ENCODE measurements at places on chromosomes 6 and 20.
A peak's percentile ranks its signal among the peaks of the same experiment; 100 is the strongest.

- no peak for DNase-seq
Observed at GRCh38 chr6:6486595-6486994, 101.9 kb upstream of the LY86 start.

GRCh38 chr6:105995391-105995865, 90.7 kb upstream of the PRDM1 start:
- no peak for DNase-seq

DNA sequence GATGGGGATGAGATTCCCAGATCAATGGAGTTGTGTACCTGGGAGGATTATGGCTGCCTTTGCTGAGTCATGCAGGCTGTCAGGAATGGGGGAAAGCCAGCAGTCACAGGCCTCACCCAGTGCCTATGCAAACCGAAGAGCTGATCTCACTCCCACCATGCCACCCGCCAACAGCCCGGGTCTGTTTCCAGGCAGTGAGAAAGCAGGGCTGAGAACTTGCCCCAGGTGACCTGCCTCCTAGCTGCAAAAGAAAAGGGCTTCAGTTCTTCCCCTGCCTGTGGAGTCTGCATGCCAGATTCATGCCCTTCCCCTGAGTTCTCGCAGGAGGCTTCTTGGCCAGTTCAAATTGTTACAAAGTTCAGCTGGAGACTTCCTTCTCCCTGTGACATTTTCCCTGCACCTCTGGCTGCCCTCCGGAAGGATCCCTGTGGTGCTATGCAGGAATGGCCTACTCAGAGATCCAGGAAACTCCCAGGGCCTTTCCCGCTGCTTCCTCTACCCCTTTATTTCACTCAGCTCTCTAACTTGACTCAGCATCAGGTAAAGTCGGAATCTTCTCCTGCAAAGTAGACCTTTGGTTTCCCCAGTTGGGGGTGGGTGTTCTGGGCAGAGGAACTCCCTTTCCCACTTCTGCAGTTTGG, 71.5 kb upstream of the B3GAT2 start:
- DNase-seq: no peak

- DNase-seq: no peak
Observed at GRCh38 chr20:32463642-32464400, 105.7 kb downstream of the ASXL1 start.

DNA sequence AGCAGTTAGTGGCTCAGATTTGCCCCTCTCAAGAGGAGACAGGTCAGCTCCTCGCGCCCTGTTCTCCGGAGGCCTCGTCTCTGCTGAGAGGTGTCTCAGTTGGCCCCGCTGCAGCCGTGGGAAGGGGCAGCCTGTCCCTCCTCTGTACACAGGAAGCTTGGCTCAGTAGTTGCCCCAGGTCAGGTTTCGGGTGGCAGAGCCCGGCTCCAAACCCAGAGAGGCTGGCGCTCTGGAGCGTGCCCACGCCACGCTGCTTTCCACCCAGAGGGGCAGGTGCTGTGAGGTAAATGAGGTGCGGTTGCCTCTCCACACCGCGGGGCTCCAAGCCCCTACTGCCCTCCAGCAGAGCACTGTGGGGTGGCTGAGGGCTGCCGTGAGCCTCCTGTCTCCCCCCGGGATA, 16.0 kb downstream of the DYNLT1 start:
- DNase-seq: no peak

- DNase-seq: no peak
Observed at GRCh38 chr20:10322073-10323012, 103.7 kb downstream of the SNAP25 start.

DNA sequence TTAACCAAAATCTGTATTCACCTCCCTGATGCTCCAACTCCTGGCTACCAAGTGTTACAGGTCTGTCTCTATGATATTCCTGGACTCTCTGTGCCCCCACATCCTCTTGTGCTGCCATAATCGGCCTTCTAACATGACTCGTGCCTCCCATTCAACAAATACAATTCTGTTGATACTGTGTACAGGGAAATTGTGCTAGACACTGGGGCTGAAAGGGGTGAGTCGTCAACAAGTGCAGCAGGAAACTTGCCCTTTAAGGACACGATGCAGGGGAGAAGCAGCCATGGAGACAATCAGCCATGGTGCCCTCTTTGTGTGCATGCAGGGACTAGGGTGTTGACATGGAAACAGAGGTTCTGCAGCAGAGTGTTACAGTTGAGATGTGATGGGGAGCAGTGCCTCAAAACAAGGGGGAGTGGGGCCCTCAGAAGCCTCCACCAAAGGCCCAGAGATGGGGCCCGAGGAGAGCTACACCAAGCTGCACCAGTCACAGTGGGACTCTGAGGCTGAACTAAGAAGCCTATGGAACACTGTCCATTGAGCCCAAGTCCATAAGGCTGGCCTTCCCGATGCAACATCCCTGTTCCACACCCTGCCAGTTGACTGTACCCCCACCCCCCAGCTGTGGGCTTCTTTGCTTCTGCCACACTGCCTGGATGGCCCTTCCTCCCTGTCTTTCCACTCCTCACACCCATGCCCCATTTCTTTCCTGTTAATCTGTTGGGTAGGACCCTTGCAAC, 3.1 kb downstream of the PCED1A start:
- no peak for DNase-seq

- DNase-seq: no peak
Observed at GRCh38 chr6:23647045-23647444, 479.0 kb upstream of the NRSN1 start.

- no peak for DNase-seq
Observed at GRCh38 chr6:12298995-12299394, 8.8 kb downstream of the EDN1 start.

DNA sequence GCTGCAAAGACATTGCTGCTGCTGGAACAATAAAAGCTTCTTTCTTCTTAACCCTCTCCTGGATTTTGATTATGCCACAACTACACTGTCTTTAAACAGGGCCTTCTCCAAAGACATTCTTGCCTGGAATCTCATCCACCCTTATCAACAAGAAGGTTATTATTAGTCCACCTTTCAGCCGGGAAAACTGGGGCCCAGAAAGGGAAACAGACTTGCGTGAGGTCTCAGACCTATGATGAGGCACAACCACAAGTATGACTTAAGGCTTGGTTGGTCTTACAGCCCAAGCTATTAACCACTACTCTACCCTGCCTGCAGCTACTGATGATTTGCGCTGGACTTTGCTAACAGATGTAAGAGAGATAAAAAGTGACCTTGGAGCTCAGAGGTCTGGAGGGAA, 62.8 kb upstream of the CTNNBL1 start:
- DNase-seq: no peak

DNA sequence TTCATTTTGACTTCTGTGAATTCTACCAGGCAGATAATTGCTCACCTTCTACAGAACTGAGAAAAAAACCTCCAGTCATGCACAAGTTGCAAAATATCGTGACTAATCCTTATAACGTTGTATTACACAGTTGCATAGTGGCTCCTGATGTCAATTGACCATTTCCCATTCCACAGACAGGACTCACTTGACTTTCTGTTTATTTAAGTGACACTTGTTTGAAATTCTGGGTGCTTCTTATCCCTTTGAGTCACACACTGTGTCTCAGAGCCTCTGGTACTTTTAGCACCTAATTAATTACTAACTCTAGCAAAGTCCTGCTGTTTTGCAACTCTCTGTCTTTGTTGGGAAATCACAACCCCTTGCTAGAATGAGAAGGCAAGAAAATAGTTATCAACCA, 16.2 kb upstream of the RSPO3 start:
- no peak for DNase-seq

DNA sequence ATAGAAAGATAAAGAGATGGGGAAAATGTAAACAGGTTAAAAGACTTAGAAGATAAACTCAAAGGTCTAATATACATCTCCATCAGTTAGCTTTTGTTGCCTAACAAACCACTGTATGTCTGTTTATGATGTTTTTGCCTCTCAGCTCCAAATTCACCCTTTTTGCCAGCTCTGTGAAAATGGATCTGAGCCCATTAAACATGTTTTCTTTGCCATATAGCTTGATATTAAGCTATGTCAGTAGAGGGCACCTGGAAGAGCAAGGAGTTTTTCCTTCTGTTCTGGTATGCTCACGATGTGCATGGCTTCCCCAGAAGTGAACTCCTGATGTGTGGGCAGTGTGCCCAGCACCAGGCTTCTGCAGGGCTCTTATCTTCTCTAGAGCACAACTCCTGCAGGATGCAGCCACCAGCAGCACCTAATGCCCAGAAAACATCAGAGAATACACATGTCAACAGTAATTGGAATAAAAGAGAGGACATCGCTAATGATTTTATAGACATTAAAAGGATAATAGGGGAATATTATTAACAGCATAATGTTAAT, 14.6 kb upstream of the SNX9 start:
- DNase-seq: no peak

GRCh38 chr6:105458084-105458483, 55.2 kb upstream of the PREP start:
- no peak for DNase-seq

DNA sequence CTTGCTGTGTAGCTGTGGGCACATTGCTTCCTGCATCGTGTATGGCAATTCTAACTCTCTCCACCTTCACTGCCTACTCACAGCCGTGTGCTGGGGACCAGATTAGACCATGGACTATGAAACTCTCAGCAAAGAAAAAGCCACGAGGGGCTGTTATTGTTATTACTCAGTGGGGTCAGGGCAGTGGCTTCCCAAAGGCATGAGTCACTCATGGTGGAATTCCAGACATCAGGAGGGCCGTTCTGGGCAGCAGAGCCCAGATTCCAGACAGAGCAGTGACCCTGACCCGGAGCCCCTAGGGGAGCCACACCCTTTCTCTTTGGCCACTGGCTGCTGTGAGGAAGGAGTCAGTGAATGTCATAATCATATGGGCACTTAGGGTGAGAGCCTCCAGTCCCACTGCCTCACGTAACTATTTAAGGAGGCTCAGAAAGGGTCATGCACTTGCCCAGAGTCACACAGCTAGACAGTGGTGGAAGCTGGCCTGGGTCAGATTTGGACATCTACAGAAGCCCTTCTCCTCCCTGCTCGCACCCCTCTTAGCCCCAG, 22.2 kb upstream of the CCN5 start:
- DNase-seq: no peak

- no peak for DNase-seq
Observed at GRCh38 chr20:62511300-62511914, 35.6 kb upstream of the GATA5 start.

- peak; percentile 69 for DNase-seq
Observed at GRCh38 chr6:28489366-28490204, 26.0 kb downstream of the GPX6 start.

DNA sequence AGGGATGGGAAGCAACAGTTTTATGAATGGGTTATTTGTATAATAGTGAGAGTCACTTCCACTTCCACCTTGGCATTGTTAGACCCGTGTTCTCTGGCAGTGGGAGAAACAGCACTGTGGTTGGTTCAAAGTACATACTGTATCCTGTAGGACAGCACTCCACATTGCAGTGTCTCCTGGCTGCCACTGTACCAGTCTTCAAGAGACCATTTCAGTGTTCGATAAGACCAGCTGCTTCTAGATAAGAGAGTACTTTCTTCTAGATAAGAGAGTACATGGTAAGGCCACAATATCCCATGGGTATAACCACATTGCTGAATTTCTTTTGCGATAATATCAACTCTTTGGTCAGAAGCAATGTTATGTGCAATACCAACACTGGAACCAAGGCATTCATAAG, 28.8 kb downstream of the FITM2 start:
- no peak for DNase-seq

DNA sequence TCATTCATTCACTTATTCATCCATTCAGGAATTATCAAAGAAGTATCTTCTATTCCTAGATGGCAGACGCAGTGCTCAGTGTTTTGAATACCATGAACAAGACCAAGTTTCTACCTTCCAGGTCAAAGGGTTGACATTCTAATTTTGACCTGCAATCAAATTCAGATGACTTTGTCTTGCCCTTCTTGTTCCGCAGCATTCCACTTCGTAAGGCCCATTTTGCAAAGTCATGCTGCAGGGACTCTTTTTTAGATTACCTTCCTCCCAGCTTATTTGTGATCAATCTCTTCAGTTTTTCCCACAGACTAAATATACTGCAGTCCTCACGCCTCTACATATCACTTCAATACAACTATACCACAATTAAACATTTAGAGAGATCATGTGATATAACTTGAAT, 7.1 kb upstream of the TAAR1 start:
- DNase-seq: no peak

DNA sequence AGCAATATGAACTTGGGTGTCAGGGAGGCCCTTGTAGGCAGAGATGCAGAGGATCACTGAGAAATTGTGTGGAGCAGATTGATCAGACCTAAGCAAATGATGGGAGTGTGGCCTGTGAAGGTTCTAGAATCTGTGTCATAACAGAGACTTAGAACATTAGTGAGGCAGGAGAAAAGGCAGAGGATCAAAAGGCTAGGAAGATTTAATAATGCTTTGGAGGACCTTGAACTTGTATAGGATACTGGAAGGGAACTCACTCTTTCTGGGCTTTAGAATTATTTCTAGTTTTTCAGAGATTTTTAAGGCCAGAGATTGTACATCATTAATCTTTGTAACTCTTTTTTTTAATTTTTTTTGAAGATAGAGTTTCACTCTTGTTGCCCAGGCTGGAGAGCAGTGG, at the start of gene TSBP1:
TSS of gene TSBP1 (minus strand) at position 101 of the 400 bp plus-strand sequence. CDS start 197 bp downstream, outside the sequence.
- DNase-seq: no peak

- DNase-seq: no peak
Observed at GRCh38 chr20:4925842-4926530, 75.3 kb downstream of the SLC23A2 start.

GRCh38 chr6:38407192-38407591, 232.5 kb downstream of the BTBD9 start:
- DNase-seq: no peak

- DNase-seq: peak; percentile 81
Observed at GRCh38 chr20:577167-577791, 32.8 kb downstream of the TCF15 start.

DNA sequence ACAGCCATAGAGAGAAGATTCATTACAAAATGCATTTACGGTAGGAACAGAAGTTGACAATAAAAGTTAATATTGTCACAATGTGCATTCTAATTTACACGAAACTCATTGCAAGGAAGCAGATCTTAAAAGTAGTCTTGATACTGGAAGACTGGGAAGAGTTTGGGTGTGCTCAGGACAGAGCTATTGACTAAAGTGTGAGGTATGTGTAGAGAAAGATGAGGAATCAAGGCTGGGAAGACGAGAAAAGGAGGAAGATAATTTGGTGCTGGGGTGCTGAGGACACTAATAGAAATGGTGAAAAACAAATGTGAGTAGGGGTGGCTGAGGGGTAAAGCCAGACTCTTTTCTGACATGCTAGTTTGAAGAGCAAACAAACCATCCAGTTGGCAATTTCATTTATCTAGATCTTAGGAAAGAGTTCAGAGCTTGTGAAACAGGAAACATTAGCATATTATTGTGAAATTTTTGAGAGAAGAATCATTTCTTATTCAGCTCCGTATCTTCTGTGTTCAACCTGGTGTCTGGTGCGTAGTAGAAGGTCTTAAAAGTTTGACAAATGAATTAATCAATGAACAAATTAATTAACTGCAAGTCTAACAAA, 72.7 kb downstream of the ELOVL4 start:
- DNase-seq: no peak
